ENCODE measurements at places on chromosomes 12 and 14. TPM values are rescaled to one million over a fixed set of nuclear protein-coding genes. Genes with fewer than 3 reads are reported as not detected.

DNA sequence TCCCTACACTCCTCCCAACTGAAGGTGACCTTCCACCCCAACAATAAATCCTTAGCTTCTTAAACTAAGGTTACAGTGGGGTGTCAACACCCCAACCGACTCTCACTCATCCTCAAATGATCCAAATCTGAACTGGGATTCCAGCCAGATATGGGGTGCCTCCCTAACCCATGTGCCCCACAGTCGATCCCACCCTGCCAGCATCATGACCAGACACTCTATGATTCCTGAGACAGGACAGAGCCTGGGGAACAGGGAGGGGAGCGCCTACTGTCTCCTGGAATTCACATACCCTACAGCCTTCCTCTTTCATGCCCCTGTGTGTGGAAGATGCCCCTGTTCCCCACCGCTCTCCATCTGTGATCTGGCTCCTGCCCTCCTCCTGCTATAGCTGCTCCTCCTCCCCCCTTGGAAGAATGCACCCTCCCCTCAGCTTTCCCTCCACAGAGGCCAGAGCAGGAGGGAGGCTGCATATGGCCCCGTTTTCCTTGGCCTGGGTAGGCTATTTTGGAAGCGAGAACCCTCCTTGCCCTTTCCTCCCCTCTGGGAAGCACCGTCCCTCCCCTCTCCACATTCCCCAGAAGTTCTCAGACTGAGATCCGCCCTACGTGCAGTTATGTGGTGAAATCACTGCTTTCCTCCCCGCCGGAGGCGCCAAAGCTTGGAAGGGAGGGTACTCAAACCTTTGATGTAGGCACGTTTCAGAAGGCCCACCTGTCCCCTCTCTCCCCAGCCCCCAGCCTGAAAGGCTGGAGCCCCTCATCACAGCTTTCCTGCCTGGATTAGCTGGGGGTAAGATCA lies 48.0 kb downstream of the SMUG1 start:
- no peaks in the 10 kb centered on the region for H3K36me3 ChIP-seq
- peaks cover 14% of the 10 kb centered on the region for H3K4me1 ChIP-seq
- H3K27ac ChIP-seq = no peak overlapping the region
- no peak overlapping the region for H3K4me3 ChIP-seq
- peaks cover 90% of the 10 kb centered on the region for H3K27me3 ChIP-seq
- no peak for DNase-seq

DNA sequence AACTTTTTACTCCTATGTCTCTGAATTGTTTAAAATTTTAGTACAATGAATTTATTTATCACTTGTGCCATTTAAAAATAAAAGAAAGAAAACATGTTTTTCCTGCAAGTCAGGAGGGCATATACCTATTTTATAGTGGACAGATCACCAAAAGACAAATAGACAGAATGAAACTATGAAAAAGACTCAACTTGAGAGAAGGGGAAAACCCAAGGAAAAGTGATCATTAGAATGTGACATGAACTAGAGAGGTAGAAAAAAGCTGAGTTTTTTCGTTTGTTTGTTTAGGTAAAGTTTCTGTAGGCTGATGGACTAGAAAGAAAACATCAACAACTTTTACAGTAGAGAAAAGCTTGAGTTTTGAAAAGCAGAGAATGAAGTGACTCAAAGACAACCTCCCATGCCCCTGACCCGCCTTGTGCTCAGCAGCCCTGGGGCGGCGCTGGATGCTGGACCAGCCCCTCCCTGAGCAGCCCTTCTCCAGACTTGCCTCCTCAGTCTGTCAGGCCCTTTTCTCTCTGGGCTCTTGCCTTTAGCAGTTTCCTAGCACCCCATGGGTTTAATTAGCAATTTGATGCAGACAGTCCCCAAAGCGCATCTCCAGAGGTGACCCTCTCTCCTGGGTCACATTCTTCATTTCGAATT lies 95.1 kb upstream of the ARID2 start:
- no peak overlapping the region for H3K27ac ChIP-seq
- H3K27me3 ChIP-seq = no peaks in the 10 kb centered on the region
- H3K4me3 ChIP-seq = no peak overlapping the region
- no peaks in the 10 kb centered on the region for H3K36me3 ChIP-seq
- H3K4me1 ChIP-seq = peaks cover 15% of the 10 kb centered on the region
- DNase-seq = no peak

DNA sequence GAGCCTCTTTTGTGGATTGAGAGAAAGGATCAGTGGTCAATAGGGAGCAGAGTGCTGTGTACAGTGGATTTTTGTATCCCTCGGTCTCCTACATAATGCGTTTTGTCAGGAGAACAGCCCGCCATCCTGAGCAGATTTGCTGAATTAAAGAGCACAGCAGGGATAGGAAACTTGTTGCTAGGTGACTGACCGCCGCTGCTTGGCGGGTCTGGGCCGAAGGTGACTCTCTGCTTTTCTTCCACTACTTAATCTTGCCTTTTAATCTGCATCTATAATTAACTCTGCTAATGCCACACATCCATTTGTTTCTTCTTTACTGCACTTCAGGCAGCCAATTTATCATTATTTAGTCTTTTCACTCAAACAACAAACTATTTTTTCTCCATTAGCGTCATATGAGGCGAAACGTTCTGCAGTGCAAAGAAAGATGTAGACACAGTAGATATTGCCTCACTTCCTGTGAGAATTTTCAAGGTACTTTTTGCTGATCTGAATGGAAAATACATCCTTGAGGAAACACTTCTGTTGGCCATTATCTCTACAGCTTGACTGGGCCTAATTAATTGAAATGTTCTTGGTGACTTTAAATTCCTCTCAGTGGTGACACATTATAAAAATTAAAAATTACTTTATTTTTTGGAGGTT lies 108.0 kb downstream of the PPM1A start:
- peak; percentile 41 for DNase-seq
- H3K4me1 ChIP-seq = peaks cover 23% of the 10 kb centered on the region
- no peaks in the 10 kb centered on the region for H3K27me3 ChIP-seq
- peak overlapping the region; percentile 37 for H3K27ac ChIP-seq
- no peaks in the 10 kb centered on the region for H3K36me3 ChIP-seq
- peak overlapping the region; percentile 19 for H3K4me3 ChIP-seq

GRCh38 chr14:24879661-24880386 lies 170.1 kb downstream of the STXBP6 start:
- no peak for DNase-seq
- no peak overlapping the region for H3K27ac ChIP-seq
- H3K4me3 ChIP-seq = no peak overlapping the region
- H3K36me3 ChIP-seq = no peaks in the 10 kb centered on the region

GLT8D2 gene
- total RNA-seq = 10.2 TPM
